ENCODE measurements at places on chromosomes 2 and 18.

DNA sequence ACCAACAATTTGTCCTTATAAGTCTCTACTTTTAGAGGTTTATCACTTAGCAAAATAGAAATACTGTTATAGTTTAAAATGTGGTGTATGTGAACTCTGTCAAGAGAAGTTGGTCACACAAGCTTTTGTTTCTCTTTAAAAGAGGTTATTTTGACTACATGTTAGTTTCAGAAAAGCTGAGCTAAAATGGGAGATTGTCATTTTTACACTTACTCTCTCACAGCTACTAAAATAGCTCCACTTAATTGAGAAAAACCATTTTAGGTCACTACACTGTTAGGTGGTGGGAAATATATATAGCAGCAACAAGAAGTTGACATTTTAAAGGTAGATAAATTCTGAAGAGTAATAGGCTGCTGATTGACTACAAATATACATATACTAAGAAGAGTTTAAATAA, 161.5 kb upstream of the KCNJ3 start:
- no peak for DNase-seq

- DNase-seq, result no peak
Observed at GRCh38 chr18:55090564-55091188, 131.4 kb upstream of the CCDC68 start.

DNA sequence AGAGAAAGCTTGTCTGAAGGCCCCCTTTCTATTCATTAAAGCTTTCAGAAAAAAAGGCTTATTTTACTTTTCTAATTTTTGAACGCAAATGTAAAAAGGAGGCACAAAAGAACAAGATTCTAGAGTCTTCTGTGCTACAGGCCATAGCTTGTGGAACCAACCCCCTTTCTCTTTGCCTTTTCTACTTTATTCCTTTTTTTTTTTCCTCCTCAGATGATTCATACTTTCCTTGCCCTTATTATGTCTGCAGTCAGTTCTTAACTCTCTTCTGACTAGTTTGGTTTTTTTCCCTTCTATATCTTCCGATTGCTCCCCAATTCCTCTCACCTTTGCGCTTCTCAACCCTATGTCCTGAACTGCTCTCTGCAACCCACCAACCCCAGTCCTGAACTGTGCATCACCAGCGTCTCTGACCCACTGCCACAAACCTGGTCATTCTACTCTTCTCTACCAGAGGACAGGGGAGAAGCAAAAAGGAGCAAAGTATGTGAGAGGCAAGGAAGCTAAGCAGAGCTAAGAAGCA, 56.9 kb upstream of the WIPF1 start:
- DNase-seq, result no peak

GRCh38 chr2:48169141-48169592, 262.9 kb upstream of the FBXO11 start:
- no peak for DNase-seq

DNA sequence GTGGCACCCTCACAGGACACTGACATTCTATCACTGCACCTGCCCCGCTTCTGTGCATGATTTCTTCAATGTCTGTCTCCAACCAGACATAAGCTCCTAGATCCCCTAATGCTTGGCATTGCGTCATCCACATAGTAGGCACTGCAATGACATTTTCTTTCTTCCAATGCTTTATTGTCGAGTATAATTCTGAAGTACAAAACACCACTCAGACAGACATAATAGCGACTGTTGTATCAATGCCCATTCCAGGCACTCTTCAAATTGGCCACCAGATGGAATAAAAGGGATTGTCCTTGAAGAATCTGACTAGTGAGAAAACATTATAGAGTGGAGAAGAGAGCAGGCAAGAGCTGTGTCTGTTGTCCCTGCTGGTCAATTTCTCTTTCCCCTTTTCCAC, 89.0 kb downstream of the LPIN1 start:
- DNase-seq, result no peak

GRCh38 chr2:67616749-67617148, 219.6 kb downstream of the ETAA1 start:
- no peak for DNase-seq

GRCh38 chr2:233285921-233286320, 21.7 kb upstream of the SAG start:
- DNase-seq, result no peak

DNA sequence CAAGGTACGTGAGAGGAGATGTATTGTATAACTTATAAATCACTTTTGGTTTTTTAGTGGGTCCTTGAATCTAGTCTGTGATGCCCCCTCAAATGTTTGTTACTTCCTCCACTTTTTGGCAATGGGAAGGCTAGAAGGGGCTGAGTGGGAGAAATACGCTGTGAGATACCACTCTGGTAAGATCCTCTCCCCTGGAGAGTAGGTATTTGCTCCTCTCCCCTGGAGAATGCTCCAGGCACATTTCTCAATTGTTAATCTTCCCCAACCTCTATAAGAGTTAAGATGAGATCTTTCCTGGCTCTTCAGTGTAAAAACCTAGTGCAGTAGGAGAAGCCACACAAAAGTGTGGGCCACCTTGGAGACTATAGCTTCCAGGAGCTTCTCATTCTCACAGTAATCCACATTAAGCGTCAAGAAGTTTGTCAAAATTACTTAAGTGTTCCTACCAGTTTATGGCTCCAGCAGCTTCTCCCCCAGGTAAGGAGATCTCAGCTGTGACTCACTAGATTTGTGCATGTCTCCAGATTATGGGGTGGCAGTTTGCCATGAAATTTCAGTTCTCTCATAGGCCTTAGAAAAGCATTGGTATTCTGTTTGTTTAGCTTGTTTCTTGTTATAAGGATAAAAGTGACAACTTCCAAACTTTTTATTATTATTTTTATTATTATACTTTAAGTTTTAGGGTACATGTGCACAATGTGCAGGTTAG, 182.6 kb downstream of the FSIP2 start:
- no peak for DNase-seq

DNA sequence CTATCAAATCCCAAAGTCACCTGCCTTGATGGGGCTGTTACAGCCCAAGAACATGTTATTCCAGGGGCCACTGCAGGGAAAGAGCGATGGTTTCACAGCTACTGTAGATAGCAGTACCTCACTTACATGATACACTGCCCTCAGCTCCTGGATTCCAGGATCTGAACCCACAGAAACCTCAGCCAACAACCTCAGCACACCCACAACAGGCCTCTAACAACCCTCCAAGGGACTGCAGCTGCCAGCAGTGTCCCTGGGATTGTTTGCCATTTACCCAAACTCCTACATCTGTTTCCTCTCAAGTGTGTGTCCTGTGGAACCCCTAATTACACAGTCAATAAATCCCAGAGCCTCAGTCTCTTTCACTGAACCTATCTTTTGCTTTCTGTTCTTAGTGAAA, 28.2 kb downstream of the OSBPL1A start:
- DNase-seq, result no peak

- DNase-seq, result no peak
Observed at GRCh38 chr2:55804535-55804934, 110.9 kb upstream of the PNPT1 start.

All from stimulated activated CD4-positive, alpha-beta T cell treated with anti-CD3 and anti-CD28 coated beads, Interleukin-12 subunit alpha, Interleukin-12 subunit beta, amount 100 ng/mL, for 48 hours (primary cell).